DMS79 (cell line): ENCODE measurements at places on chromosomes 3 and 15.

DNA sequence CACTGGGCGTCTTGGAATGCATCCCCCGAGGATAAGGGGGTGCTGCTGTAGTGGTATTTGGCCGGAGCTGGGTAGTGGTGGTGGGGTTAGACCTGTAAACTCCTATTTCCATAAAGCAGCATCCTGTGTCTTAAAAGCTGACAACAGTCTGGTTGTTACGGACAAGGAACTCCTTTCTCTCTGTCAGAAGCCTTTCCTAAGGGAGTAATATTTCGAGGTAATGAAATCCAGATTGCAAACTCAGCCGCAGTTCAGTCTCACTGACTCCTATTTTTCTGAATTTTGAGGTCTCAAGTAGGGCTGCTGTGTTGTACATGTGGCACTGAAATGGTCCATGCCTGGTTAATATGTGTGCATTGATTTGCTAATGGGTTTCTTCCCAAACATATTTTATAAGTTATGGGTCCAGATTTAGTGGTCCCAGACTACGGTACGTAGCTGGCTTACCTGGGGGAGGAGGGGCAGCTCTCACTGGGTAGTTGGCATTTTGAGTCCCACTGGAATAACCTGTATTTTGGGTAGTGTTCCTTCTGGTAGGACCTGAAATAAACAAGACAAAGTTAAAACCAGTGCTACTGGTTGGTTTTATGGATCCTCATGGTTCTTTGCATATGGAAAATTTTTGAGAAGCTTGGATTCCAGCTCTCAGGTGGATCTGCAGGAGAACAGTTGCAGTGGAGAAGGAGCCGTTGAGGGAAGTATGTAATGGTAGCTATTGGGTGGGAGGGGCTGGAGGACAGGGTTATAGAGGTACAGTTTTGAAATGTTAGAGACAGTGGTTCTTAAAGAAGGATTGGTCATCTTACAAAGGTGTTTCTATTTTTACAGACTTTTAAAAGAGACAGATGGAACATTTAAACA, 48.6 kb upstream of the LDHAL6B start:
- no peak for DNase-seq

DNA sequence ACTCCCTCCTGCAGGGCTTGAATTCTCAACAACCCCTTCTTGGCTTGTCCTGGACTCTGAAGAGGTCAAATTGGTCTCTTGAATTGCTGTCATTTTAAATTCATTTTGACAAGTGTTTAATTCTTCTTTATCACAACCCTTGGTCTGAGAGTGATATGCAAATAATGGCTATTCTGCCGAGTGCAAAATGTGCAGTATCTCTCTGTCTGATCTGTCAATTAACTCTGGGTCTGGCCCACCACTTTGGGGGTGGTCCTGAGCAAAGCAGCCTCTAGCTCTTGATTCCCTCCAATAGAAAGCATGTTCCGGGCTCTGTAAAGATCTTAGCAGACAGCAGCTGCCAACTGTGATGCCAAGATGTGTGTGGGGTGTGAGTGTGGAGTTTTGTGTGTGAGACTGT, 2.2 kb upstream of the IGDCC3 start:
- no peak for DNase-seq

DNA sequence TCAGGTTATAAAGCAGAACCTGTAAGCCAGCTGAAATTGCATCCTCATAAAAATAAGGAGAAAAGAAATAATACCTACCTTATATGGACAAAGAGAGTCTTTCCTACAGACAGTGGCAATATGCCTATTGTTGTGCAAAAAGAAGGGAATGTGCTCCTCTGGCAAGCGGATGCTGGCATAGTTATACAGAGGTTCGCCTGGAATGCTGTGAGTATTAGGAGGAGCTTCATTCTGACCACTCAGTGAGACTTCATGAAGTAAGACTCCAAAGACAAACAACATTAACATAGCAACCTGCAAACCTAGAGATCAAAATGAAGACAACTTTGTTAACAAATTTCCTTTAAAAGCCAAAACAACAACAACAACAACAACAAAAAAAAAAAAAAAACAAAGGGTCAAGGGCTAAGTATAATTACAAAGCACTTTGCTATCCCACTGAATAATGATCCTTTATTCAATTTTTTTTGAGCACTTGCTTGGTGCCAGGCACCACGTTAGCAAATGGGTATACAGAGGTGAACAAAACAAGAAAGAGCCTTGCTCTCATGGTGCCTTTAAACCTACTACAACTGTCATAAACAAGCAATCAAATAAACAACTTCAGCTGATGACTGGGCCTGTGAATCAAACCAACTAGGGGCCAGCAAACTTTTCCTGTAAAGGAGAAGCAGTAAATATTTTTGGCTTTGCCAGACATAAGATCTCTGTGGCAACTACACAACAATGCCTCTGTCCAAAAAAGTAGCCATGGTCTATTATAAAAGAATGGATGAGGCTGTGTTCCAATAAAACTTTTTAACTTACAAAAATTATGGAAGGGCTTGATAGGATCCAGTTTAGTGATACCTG, 3.7 kb downstream of the EOGT start:
- no peak for DNase-seq

GRCh38 chr3:134737516-134737915, 57.5 kb upstream of the EPHB1 start:
- DNase-seq: no peak

- DNase-seq: no peak
These were observed 10.5 kb downstream of the ITIH4 start for GRCh38 chr3:52819936-52820335.

DNA sequence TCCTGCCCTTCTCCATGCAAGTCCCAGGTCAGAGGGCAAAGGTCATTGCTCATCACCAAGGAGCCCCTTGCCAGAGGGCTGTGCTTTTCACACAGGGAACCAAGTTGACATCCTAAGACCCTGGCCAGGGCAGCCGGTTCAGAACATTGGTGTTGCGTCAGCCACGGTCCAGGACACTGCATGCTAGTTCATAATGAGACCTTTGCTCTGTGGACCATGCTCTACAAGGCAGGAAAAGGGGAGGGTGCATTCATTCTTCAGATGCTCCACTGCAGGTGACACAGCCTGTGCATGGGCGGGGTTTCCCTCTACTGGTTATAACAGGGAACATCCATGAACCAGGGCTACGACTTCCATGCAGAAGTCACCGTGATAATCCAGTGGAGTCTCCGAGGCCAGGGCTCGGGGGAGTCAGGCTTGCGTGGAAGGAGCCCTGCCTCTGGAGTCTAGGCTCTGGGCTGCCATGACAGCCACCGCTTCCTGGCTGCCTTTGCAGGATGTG, 81.6 kb downstream of the OCA2 start:
- no peak for DNase-seq

DNA sequence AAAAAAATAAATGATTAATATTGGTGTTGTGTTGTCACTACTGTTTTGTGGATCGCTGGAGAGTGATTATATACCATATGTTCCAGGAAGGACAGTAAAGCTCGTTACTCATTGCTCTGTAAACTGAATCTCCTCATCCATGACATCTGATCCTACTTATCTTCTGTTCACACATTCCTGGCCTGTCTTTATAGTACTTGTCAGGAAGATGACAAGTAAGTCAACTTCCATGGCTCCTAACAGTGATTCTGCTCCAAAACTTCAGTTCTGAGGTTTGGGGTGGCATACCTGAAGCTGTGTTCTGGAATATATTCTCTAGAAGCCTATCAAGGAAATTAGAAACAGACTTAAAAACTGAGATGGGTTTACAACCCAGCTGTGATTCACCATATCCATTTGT, 288.9 kb downstream of the ZBBX start:
- DNase-seq: no peak

DNA sequence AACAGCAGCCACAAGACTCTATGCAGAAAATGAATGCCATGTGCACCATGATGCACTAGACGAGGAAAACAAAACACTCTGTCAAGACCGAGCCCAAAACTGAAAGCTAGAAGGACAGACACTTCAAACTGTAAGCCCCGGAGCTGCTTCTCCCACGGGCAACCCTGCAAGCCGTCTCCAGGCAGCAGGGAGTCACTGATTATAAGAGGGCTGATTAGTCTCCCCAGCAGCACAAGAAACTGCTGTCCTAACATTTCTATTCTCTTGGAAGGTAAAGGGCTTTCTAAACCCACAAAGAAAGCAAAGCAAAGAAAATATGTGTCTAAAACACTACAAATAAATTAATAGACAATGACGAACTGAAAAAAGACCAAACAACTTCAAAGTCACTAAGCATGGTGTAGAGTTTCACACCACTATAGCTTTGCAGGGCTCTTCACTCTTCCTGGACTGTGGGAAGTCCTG, 15.5 kb downstream of the TBC1D2B start:
- DNase-seq: no peak

- DNase-seq: no peak
These were observed 19.3 kb upstream of the NRROS start for GRCh38 chr3:196620161-196620604.

DNA sequence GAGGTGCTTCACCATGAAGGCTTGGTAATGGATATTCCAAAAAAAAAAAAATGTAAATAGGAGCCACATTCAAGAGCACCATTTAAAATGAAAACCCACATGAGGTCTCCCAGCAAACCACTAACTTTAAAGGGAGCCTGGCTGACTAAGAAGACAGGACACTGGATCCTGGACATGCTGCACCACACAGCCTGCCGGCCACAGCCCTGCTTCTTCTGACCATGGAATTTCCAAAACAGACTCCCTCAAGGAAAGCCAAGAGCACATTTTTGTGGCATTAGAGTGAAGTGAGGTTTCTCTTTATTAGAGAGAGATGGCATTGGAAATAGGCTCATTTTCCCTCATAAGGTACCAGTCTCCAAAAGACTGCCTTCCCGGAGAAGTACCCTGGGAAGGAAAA, 113.9 kb downstream of the RORA start:
- no peak for DNase-seq

- no peak for DNase-seq
These were observed 1.2 kb upstream of the LMCD1 start for GRCh38 chr3:8500319-8500988.

- DNase-seq: no peak
These were observed 277.9 kb upstream of the NR2F2 start for GRCh38 chr15:96052572-96053030.

GRCh38 chr3:44883999-44884431, 9.6 kb downstream of the TGM4 start:
- peak; percentile 47 for DNase-seq

DNA sequence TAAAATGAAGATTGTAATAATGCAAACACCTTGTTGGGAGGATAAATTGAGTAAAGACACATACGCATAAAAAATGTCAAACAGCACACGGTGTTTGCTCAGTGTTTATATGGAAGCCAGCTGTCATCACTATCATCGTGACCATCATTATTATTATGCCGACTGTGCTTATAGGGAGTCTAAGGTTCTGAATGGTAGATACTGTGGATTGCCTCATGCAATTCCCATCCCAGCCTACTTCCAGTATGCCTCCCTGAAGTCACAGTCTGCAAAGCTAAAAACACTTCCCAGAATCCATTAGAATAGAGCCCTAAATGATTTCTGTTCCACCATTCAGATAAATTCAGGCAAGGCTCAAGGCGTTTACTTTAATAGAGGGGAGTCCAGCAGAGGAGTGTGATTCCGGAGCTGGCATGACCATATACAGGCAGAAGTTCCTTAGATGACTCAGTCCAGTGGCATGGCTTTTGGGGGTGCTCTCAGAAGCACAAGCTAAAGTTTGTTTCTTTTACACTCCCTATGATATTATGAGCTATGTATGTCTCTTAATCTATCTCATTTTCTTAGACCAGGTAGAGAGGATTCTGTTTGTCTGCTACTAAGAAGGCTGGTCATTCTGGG, 148.7 kb downstream of the MEX3B start:
- no peak for DNase-seq

DNA sequence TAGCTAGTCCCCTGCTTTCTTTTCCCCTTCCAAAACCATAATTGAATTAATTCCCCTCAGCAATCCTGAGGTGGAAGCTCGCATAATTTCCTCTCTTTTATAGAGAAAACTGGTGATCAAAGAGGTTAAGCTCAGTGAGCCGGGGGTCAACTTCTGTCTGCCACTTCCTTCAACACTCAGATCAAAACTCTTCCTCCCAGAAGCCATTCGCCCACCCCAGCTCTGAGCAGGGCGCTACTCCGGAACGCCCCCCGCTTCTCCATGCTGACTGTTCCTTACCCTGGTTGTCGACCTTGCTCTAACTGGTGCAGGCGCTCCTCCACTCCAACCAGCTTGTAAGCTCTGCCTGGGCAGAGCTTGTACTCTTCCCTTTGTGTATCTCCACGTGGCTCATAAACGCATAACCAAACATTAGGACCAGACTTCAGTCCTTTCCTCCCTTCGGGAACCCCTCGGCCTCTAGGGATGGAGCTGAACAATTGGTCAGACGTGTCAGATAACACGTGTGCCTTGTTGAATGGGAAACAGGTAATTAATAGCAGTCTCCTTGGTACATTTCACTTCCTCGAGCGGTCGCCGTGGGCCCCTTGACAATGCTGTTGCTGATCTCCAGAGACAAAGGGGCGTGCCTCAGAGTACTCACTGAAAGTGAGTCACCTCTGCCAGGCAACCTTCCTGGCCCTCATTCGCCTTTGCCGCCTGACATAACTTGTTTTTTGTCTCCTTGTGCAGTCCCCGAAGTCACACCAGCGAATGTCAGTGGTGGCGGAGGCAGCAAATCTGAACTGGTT, 71.8 kb downstream of the IL5RA start:
- no peak for DNase-seq

GRCh38 chr15:74958320-74958907, 1.8 kb upstream of the RPP25 start:
- no peak for DNase-seq

- DNase-seq: no peak
These were observed 9.1 kb downstream of the MRPS11 start for GRCh38 chr15:88476635-88477060.

GRCh38 chr15:81411051-81411450, 37.0 kb upstream of the TMC3 start:
- DNase-seq: no peak

GRCh38 chr3:129975705-129976048, 1.2 kb downstream of the TRH start:
- DNase-seq: no peak

GRCh38 chr15:64686130-64686735, 89.2 kb downstream of the RBPMS2 start:
- DNase-seq: peak; percentile 4

DNA sequence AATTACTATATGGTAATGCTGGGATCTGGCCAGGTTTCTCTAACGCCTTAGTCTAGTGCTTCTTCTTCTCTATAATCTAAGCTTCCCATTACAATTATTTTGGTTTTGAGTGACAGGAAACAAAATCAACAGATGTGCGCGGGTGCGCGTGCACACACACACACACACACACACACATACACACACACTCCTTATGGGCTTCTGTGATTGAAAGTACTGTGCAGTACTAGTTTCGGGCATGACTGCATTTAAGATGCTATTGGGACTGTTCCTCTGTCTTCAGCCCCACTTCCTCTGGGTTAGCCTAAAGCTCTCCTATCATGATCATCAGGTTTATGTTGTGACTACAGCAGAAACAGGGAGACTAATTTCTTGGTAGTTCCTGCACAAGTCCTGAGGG, 32.2 kb downstream of the EPHB1 start:
- no peak for DNase-seq
